ENCODE measurements at places on chromosomes 3 and 15.

DNA sequence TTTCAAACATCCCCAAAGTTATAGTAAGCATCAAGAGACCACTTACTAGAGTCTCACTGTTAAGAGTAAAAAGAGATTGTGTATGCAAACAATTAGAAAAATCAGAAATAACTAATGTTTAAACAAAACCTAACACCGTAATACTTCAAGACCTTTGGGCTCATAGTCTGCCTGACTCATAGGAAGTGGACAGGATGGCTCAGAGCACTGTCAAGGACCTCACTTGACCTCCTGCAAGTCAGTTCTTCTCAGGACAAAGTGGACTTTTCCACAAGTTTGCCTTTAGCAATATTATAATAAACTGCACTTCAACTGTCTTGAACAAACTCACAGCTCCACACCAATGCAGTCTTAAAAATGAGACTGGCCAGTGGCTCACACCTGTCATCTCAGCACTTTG lies 34.8 kb downstream of the IL12A start:
- no peak for DNase-seq

DNA sequence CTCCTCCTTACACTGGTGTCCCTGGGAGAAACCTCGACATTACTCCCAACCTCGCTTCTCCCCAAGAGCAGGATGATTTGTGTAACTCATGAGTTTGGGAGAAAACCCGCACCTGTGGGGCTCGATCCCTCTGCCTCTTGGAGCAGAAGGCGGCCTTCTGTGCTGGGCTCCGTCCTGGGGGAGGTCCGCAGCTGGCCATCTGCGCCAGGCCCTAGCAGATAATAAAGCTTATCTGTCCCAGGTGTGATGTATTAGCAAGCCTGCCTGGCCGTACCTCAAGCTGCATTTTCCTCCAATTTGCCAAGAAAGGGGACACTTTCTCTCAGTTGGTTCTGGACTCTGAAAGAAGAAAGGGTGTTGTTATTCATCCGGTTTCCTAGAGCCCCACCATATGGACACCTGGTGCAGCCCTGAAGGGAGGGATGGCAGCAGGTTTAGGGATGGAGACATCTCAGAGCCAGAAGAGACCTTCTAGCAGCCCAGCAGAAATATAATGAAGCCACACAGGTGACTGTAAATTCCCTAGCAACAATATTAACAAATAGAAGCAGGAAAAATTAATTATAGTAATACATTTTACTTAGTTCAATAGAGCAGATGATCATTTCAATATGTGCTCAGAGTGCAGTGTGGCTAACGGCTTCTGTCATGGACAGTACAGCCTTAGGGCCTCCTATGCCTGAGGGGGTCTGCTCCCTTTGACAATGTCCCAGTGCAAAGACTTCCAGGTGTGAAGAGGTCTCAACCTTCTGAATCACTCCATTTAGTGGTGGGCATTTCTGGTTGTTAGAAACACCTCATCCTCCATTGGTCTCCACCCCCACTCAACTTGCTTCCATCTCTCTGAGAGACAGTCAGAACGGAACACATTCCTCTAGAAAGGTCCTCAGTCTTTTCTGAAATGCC lies 94.8 kb downstream of the CPN2 start:
- no peak for DNase-seq

- DNase-seq: no peak
Observed at GRCh38 chr15:82858932-82859331, 49.5 kb downstream of the WHAMM start.

GRCh38 chr3:142614059-142614626 lies 17.9 kb downstream of the PLS1 start:
- DNase-seq: no peak

GRCh38 chr3:127273206-127273605 lies 14.6 kb downstream of the PRR20G start:
- DNase-seq: no peak

DNA sequence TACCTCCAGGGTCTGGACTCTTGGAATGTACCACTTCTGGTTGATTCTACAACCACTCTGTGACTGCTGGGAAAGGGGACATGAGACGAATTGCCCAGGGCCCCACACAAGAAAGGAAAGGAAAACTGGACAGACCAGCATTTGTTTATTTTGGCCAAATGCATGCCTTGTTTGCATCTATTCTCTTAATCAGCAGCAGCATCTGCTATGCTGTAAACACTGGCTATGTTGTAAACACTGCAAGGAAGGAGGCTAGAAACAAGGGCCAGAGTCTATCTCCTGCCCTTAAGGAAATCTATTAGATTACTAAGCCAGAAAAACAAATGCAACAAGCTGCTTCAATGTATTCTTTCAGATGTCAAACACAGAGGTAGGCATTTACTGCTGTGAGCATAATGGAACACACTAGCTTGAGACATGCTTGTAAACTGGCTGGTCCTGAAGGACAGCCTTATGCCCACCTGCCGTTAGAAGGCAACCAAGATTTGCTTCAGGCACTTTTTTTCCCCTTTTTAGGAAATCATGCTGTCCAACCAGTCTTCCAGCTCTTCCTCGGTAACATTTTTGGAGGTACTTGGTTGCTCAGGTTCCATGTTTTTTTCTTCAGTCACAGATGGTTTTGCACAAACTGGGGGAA lies 102.1 kb upstream of the CHRM5 start:
- DNase-seq: no peak

DNA sequence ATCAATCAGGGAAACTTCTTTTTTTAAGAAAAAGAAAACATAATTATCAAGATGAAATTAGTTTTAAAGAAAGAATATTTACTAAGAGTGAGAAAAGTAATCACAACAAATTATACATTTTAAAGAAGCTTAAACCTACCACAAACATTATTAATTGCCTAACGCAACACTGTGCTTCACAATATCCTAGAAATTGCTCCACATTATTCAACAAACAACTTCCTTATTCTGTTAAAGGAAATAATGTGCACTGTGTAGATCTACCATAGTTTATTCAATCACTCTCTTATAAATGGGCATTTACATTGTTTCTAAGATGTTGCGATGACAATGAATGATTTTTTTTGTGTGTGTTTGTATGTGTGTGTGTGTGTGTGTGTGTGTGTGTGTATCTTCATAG lies 525.9 kb upstream of the KCNMB2 start:
- DNase-seq: no peak

DNA sequence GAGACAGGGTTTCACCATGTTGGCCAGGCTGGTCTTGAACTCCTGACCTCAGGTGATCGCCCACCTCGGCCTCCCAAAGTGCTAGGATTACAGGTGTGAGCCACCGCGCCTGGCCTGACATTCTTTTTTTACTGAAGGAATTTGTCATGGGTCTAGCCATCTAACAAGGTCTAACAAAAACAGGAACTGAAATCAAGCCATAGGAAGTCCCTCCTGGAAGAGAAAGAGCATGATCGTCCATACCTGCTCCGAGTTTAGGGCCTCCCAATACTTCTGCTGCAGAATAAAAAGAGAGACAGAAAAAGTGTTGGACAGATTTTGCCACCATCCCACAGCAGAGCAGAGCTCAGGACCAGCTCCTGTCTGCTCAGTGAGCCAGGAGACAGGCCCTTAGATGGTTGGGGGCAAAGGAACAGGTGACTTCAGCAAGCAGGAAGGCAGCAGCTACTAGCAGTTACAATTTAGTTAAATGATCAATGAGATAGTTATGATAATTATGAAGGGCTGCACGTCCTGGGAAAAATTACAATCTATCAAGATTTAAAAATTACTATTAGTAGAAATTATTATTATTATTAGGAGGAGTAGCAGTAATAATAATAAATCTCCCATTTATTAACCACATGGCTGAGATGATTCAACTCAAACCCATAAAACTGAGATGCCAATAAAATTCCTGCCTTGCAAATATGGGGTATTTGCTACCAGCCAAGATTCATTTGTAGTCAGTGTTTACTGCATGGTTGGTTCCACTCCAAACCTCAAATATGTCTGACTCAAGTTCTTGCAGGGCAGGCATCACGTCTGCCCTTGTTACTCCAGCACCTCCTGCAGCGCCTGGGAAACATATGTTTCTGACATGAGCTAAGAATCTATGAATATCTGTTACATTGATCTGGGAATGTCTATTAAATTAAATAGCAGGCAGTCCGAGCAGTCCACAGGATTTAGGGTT lies 40.1 kb downstream of the TMEM44 start:
- peak; percentile 100 for DNase-seq

DNA sequence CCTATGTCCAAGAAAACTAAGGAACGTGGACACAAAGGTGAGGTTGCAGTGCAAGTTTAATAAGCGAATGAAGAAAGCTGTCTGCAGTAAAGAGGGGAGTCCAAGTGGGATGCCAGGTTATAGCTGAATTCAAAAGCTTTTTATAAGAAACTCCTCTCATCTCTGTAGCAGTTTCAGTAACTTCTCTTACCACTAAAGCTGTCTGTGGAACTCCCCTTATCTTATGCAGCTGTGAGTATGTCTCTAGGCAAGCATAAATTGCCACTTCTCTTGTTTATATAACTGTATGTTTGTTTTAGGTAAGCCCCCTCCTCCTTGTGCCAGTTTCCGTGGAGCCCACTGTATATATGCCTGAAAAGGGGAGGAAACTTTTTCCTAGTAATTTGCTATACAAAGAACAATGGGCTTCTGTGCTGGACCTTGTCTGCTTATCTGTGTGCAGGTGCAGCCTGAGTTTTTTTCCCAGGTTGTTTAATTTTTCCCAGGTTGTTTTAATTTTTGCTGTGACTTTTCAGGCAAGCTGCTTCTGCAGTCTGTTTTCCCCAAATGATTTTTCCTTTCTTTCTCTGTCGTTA lies 875.1 kb upstream of the EPHA6 start:
- DNase-seq: no peak

DNA sequence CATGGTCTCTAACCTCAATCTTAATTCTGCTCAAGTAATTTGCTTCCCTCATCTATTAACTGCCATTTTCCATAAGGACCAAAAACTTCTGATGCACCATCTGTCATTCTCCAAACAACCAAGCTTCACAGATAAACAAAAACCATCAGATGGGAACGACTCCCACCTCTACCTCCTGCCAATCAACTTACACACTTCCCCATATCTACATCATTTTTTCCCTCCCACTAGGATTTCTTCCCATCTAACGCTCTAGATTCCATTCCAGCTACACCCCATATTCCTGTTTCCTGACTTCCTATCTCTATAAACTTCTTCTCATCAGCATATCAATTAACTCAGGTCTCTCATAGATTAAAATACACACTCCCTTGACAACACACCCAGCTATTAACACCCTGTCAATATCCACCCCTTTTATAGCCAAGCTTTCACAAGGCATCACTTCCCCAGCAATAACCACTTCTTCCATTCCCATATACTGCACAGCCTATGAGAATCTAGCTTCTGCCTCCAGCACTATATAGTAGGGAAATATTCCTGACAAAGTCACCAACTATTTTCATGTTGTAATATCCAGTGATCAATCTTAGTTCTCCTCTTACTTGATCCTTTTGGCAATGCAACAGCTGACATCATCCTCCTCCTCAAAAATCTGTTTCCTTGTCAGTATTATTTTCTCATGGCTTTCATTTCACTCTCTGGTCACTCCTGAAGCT lies 39.2 kb downstream of the SNX4 start:
- peak; percentile 87 for DNase-seq

DNA sequence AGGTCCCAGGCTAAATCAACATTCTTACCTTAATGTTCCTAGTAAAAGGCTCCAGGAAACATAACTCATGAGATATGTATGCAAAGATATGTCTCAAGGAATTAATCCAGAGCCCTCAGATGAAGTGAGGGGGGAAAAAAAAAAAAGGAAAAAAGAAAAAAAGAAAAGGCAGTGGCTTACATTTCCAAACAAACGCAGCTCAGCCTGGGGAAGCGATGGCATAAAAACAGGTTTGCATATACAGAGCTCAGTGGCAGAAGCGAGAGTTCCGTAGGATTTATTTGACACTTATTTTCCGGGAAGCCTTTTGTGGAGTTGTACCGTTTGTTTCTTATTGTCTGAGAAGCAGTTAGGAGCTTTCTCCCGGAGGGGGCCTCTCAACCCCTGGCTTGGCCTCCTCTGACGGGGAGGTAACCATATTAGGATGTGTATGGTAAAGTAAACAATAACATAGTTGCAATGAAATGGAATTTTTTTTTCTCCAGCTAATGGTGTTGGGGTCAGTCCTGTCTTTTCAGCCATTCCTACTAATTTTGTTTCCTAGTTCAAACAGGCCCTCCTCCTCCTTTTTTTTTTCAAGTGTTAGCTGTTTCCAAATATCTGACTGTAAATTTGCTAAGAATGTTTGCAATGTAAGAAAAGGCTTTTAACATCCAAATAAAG lies 338.6 kb downstream of the FOXP1 start:
- DNase-seq: peak; percentile 50

- DNase-seq: no peak
Observed at GRCh38 chr15:30036036-30036703, 46.6 kb upstream of the GOLGA8J start.

DNA sequence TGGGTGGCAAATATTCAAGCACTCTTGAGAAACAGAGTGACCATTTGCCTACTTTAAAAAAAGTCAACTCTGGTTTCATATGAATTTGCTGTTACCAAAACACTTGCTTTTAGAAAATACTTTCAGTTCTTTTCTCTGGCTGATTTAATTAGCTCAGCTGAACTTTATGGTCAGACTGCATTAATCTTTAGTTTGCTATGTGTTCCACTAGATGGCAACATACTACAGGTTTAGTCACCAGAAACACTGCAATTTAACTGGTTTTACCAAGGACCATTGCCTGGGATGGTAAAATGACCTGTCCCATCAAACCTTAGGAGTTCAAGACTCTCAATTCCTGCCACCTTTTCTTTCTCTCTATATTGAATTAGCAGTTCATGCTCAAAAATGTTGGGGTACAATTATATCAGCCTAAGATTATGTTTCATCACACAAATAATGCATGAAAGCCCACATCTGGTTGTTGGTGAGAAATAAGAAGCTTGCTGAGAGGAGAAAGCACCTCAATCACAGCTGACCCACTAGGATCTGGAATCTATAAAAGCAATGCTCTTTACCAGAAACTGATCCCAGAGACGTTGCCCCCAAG lies 14.2 kb downstream of the EIF4E3 start:
- peak; percentile 61 for DNase-seq

GRCh38 chr3:11607816-11608215 lies 35.9 kb downstream of the VGLL4 start:
- peak; percentile 25 for DNase-seq

GRCh38 chr3:182628531-182628930 lies 164.8 kb upstream of the ATP11B start:
- no peak for DNase-seq

- no peak for DNase-seq
Observed at GRCh38 chr15:35695003-35695402, 149.0 kb upstream of the DPH6 start.

DNA sequence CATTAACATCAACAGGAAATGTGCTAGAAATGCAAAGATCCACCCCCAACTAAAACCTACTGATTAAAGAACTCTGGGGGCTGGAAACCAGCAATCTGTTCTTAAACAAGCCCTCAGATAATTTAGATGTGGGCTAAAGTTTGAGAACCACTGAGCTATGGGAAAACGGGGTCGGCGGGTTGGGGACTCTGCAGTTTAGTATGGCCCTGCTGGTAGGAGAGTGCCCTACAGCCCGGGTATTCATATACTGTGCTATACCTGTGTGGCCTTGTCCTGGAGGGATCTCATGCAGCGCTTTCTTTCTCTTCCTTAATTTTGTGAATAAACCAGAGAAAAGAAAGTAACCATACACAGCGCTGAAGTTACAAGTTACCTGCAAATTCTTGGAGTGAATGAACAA lies 189.7 kb upstream of the GBE1 start:
- no peak for DNase-seq

All from fibroblast of upper back skin (primary cell).